NCI-H1930 (cell line): ENCODE measurements at places on chromosomes 12 and 14.

DNA sequence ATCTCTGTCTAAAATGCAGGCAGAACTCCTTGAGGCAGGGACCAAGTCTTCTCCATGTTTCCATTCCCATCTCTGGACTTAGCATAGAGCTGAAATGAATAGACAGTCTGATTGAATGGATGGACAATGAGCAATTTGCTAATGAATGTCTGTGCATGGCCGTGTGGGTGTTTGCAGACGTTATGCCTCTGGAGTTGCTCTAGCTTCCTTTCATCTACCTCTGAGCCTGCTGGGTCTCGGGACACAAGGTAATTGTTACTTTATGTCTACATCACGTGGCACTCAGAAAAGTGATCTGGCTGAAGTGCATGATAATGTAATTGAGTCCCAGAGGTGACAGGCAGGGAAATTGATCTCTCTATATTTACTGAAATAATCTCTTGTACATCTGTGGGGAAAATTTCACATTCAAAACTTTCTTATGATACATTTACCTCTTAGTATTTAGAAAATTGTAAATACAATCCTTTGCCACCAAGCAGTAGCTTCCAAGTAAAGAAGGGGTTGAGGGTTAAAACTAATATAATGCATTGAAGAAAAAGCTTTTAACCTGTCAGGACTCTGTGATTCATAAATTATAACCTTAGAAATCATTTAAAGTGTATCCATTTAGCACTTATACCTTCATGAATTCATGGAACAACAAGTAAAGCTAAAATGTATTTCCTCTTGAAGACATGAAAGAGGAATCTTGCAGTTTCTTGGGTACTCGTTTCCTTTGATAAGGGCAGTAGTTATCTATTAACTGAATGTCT is 424.1 kb downstream of the APAF1 start:
- DNase-seq = peak; percentile 66

DNA sequence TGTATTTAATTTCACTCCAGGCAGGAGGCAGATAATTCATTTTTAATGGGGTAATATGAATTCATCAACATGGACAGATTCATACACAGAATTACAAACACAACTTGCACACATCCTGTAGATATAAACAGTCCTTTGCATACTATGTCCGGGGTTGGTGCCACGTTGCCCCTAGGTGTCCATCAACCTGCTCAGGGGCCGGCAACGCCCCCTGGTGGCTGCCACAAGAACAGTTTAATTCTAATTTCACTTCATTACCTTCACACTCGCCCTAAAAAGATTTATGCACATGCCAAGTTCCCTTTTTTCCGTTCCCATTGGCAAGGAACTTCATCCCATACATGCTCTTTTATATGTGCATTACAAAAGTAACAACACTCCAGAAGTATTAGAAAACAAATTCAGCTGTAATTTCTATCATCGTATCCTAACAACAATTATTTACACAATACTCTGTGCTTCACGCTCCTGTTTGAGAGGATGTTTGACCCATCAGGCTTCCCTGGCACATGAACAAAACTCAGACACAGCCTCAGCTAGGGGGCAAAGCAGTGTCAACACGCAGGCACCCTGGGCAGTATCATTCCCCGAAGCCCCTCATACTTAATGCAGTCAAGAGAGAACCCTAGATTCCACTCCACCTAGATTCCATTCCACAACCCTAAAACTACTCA is 15.5 kb downstream of the MANSC1 start:
- peak; percentile 27 for DNase-seq

DNA sequence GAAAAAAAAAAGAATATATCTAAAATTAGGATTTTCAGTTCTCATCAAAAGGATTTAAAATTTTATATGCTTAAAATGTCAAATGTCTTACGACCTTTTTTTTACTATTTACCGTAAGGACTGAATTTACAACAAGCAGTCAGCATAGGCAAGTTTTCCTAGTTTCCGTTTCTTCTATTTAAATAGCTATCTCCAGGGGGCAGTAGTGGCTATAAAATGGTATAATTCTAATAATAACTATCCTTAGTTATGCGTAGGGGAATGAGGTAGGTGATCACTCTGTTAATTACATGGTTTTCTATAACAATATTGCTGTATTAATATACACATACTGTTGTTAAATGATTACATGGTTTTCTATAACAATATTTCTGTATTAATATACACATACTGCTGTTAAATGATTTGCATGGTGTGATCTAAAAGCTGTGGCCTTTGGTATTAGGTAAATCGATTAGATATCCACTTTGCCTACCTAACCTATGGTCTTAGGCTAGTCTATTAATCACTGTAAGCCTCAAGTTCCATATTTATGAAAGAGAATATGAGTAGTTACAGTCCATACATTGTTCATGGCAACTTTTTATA is 217.7 kb upstream of the PDZRN4 start:
- DNase-seq = peak; percentile 26

- no peak for DNase-seq
These were observed 82.1 kb downstream of the AVPR1A start for GRCh38 chr12:63068857-63069442.

DNA sequence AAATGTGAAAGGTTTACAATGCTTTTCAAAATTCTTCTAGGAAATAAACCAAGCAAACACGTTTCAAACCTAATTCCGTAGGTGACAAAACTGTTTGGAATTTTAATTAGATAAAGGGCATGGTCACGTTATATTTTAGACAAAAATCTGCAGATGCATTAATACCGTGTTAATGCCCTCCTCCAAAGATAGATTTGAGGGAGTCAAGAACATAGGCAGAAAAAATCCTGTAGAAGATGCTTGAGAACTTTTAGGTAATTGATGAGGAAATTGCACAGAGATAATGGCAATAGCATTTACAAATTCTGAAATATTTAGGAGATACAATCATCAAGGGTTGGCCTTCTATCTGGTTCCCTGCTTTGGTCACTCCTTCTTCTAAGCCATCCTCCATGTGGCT is 212.6 kb downstream of the TMTC3 start:
- no peak for DNase-seq

DNA sequence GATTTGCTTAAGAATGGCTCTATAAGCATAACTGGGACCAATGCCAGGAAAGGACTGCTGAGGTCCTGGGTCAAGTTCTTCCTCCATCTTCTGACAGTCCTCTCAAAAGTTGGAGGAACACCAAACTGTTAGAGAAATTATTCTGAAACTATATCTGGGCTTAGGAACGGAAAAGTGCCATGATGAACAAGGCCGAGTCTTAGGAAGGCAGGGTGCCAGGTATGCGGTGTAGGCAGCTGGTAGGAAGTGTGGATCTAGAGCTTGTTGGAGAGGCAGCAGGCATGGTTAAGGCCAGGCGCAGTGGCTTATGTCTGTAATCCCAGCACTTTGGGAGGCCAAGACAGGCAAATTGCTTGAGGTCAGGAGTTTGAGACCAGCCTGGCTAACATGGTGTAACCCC is 7.7 kb downstream of the GNPTAB start:
- no peak for DNase-seq

DNA sequence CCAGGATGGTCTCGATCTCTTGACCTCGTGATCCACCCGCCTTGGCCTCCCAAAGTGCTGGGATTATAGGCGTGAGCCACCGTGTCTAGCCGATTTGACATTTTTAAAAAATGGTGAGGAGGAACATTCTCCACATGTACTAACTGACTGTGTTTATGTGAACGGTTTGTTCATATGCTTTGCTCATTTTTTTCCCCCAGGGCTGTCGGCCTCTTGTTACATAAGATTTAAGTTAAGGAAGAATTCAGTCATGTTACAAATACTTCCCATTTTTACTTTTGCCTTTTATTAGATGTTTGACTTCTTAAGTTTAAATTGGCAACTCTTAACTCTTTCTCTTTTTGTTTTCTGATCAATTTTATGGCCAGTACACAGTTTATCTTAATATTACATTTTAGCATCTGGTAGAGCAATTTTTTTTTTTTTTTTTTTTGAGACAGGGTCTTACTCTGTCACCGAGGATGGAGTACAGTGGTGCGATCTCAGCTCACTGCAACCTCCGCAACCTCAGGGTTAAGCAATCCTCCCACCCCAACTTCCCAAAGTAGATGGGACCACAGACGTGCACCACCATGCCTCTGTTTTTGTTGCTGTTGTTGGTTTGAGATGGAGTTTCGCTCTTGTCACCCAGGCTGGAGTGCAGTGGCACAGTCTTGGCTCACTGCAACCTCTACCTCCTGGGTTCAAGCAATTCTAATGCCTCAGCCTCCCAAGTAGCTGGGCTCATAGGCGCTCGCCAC is 9.6 kb downstream of the GNS start:
- DNase-seq = no peak

DNA sequence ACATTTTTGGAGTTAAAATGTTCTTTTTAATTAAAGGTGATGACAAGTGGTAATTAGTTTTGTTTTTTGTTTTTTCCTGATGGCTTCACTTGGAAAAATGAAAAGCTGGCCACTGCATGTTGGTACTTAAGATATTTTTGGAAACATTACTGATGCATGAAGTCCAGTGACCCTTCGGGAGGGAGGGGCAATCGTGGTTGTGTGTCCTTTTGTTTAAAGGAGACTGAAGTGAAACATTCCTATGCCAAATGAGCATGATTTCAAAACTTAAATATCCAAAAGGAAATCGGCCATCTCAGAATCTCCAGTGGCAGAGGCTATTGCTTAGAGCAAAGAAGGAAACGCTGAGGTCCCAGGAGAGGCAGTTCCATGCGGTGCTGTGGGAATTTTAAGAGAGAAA is 20.1 kb downstream of the LTBP2 start:
- no peak for DNase-seq

DNA sequence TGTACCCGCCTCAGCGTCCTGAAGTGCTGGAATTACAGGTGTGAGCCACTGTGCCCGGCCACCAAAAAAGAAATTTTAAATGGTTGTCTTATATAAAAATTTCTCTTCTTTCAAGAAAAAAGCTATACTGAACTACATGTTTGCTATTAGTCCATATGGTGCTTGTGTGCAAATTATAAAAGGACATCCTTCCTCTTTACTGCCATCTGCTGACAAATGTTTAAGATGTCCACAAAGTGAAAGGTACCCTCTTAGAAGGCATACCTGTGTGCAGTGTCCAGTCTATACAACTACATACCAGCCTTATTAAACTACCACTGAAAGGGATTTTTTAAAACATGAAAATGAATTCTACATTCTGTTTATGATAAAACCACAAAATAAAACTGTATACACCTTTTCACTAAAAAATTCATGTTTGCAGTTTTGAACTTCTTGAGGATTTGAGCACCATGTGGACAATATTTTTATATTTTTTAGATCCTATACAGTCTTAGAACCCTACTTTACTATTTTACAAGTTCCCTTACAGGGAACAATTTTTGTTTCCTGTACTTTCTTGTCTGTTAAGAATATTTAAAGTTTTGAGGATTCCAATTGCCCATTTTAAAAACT is 32.8 kb upstream of the TOMM20L start:
- peak; percentile 11 for DNase-seq

GRCh38 chr12:26339976-26340375 is 144.6 kb downstream of the SSPN start:
- DNase-seq = no peak

DNA sequence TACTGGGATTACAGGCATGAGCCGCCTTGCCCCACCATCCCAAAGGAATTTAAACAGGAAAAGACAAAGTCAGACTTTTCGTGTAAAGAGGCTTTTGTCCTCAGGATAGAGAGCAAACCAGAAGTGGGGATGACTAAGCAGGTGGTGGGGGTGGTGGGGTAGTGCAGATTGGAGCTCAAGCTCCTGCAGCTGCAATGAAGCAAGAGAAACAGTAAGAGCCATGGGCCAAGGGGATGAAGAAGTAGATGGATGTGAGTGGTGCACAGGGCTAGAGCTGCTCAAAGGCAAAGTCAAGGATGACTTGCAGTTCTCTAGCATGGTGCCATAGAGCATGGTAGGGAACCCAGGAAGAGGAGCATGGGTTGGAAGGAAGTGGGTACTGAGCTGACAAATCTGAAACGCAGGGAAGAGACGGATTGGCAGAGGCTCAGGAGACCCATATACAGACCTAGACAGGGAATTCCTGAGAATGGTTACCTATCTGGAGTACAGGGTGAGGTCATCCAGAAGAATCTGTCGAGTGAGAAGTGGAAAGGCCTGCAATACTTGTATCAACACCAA is 11.4 kb upstream of the RNF34 start:
- no peak for DNase-seq

DNA sequence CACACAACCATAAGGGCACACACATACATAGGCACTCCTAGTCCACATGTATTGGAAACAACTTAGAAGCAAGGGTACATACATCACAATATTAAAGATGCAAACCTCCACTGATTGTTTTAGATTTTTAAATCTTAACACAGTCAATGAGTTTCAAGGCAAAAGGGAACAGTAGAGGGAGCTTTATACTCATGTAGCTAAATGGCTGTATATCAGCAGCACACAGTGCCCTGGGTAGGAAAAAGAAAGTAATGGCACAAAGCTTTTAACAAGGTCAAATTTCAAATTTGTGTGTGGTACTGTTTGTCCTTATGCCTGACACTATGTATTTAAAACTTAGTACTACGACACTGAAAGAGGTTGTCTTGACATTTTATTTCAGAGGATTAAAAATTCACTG is 262.0 kb downstream of the MED13L start:
- no peak for DNase-seq

- no peak for DNase-seq
These were observed 87.7 kb downstream of the PTPRB start for GRCh38 chr12:70549340-70550179.

GRCh38 chr12:46432325-46432724 is 59.8 kb upstream of the SLC38A2 start:
- no peak for DNase-seq

DNA sequence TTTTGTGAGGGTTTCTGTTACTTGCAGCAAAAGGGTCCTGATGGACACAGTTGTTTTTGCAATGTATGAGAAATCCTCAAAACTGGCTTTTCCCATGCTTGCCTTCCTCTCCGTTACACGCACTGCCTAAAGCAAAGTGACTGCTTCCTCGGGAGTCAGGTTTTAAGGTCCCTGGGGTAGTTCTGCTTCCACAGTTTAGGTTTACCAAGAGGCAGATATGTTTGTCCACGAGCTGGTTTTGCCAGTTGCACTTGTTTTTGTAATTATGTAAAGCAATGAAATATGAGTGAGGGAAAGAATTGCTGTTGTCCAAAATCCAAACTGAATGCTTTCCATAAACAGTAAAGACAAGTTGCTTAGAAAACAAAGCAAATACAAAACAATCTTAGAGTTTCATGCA is 290.7 kb upstream of the AMIGO2 start:
- no peak for DNase-seq

GRCh38 chr12:90770861-90771260 is 184.1 kb downstream of the CCER1 start:
- no peak for DNase-seq

DNA sequence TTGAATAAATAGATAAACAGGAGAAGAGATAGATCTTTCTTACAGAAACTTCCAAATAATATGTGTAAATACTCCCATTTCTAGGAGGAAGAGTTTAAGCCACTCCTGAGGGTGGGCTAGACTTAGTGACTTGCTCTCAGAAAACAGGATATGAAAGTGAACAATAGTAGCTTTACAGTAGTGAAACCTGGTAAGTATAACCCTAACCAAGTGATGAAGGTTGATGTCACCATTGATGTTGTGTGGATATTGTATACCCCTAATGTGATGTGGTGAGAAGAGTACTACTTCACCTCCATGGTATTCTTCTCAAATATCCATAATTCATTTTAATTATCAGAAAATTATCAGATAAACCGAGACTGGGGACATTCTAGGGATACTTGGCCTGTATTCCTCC is 20.9 kb downstream of the AKAP6 start:
- no peak for DNase-seq

- DNase-seq = no peak
These were observed 69.0 kb downstream of the DIO3 start for GRCh38 chr14:101630056-101630965.

GRCh38 chr12:13121568-13121967 is 18.1 kb upstream of the GSG1 start:
- DNase-seq = no peak
